Renal cortical epithelial cell (primary cell): ENCODE measurements at places on chromosomes 6 and 20. TPM values are rescaled to one million over a fixed set of nuclear protein-coding genes. Genes with fewer than 3 reads are reported as not detected.

DNA sequence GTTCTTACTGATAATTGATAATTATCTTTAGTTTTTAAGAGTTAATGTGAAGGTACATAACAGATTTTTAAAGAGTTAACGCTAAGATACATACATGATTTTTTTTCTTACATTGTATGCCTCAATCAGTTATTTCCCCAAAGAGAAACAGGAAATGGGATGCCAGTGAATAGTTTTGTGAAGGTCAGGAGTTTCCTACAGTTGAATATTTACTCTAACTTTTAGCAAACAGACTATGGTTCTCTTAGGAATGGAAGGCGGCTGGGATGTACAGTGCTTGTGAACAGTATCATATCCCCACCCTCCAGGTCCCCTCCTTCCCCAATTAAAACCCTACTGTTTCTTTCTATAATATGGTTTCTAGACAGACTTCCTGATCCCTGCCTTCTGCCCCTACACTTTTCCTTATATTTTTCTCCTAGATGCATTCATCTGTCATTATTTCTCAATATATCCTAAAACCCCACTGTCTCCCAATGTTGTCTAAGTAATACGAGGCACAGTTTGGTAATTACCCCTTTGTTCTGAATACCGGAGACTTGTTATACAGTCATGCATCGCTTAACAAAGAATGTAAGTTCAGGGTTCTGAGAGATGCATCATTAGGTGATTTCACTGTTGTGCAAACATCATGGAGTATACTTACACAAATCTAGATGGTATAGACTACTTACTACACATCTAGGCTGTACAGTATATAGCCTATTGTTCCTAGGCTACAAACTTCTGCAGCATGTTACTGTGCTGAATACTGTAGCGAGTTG is 29.2 kb downstream of the SLC35A1 start:
- DNase-seq, result peak; percentile 82

DNA sequence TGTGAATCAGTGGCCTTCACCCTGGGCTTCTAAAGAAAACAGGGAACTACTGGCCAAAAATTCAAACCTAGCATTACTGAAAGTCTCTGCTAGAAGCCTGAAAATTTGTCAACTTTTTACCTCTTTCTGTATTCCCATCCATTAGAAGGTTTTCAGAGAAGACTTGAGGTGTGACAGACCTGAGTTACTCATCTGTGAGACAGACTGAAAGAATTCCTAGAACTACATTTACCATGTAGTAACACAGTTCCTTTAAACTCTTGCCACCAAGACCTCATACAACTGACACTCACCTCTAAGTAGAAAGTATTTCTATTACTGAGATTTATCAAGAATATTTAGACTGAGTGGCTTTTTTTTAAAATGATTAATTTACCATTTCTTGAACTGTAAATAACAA is 4.5 kb downstream of the DPM1 start:
- DNase-seq, result no peak

- DNase-seq, result no peak
Measured at GRCh38 chr20:43458422-43458924, 777 bp downstream of the SRSF6 start.

GRCh38 chr20:47070176-47070575 is 175.5 kb downstream of the EYA2 start:
- no peak for DNase-seq

DNA sequence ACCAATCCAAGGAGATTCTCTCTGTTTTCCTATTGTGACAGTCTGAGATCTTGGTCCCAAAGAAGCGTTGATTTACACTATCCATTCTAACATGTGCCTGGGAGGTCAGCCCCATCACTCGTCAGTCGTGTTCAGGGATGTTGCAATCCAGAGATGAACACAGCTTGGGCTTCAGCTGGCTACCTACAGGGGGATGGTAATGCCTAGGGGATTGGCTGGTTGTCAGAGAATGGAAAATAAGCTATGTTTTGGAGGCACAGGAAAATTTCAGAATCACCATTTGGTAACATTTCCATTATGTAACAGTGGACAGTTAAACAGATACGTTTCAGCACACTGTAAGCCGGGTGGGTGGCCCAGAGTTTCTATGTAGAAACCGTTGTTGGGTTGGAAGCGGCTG is 147.1 kb upstream of the RALGAPA2 start:
- DNase-seq, result no peak

GRCh38 chr20:50219600-50219999 is 29.0 kb downstream of the CEBPB start:
- no peak for DNase-seq

DNA sequence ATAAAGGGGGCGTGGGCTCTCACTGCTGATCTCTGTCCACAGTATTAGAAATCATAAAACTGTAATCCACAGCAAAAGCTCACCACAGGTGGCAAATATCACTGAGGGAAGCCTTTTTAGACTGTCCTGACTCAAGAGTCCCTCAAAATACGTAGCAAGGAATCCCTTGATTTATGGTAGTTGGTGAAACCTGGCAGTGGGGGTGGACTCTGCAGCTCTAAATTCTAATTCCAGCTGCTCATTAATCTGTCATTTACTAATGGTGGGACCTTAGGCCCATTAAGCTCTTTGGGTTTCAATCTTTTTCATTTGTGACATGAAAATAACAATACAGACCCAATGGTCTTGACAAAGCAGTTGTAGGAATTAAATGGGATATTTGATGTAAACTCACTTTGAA is 32.3 kb downstream of the GMDS start:
- no peak for DNase-seq

DNA sequence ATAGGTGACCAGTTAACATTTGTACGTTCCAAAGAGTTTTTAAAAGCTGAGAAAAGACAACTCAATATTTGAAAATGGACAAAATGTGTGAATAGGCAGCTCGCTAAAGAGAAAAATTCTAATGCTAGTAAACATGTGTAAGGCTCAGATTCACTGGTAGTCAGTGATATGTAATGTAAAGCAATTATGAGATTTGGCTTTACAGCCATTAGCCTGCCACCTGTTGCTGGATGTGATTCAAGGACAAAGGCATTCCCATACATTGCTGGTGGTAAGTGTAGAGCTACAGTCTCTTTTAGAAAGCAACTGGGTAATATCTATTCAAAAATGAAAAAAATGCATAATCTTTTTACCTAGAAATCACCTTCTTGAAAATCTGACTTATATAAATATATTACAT is 114.3 kb downstream of the COL19A1 start:
- DNase-seq, result no peak

DNA sequence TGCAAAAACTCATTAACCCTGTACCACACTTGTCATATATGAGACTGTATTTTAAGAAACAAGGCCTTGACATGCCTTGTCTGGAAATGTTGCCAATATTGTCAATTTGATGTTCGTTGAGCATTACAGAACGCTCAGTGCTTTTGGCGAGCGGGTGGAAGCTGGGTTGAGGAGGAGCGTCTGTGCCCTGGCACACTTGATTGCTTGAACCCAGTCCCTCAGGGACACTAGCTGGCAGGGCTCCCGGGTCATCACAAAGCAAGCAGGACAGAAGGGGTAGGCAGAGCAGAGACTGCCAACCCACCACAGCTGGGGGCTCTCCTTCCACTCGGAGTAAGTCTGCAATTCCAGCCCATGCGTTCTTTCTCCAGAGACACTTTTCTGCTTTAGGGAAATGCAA is 286.3 kb downstream of the KHDC1L start:
- no peak for DNase-seq

DNA sequence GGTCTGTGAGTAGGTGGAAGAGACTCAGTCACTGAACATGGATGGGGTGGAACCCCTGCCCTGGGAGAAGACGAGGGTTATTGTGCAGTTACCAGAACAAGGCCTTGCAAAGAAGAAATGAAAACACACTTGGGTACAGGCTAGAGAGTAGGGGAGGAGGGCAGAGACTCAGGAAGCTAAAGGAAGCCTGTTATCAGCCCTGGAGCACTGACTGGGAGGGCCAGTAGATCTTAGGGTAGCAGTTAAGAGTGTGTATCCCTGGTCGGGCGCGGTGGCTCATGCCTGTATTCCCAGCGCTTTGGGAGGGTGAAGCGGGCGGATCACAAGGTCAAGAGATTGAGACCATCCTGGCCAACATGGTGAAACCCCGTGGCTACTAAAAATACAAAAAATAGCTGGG is 74.4 kb downstream of the SASH1 start:
- no peak for DNase-seq

DNA sequence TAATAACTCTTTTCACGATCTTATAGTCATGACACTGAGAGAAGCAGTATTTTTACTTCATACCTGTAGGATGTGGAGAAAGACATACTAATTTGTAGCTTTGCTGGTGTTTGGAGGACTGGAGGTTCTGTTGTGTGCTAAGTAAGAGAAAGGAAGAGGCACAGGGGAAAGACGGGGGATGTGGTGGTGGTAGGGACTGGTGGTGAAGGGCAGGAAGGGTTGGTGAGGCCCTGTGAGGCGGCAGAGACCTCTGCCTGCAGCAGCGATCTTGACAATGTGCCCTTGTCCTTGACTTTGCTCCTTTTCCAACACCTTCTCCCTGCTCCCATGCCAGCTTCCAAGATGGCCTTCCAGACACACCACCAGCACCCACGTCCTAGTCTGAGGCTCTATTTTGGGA is 32.6 kb upstream of the MPC1 start:
- no peak for DNase-seq

GRCh38 chr6:21519642-21520041 is 73.9 kb upstream of the SOX4 start:
- no peak for DNase-seq

GRCh38 chr6:119218548-119218947 is 131.0 kb downstream of the MAN1A1 start:
- no peak for DNase-seq

GRCh38 chr6:73523434-73524123 is 2.7 kb upstream of the EEF1A1 start:
- peak; percentile 55 for DNase-seq

DNA sequence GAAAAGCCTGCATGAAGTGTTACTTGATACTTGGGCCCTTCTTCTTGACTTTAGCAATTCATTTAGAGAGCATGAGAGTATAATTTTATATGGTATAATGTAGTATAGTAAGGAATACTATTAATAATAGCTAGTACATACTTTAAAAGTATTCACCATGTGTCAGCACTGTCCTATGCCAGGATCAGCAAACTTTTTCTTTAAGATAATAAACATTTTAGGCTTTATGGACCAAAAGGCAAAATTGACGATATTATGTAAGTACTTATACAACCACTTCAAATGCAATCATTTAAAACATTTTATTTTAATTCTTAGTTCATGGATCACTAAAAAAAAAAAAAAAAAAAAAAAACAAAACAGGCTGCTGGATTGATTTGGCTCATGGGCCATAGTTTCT is 163.9 kb downstream of the IBTK start:
- DNase-seq, result no peak

DNA sequence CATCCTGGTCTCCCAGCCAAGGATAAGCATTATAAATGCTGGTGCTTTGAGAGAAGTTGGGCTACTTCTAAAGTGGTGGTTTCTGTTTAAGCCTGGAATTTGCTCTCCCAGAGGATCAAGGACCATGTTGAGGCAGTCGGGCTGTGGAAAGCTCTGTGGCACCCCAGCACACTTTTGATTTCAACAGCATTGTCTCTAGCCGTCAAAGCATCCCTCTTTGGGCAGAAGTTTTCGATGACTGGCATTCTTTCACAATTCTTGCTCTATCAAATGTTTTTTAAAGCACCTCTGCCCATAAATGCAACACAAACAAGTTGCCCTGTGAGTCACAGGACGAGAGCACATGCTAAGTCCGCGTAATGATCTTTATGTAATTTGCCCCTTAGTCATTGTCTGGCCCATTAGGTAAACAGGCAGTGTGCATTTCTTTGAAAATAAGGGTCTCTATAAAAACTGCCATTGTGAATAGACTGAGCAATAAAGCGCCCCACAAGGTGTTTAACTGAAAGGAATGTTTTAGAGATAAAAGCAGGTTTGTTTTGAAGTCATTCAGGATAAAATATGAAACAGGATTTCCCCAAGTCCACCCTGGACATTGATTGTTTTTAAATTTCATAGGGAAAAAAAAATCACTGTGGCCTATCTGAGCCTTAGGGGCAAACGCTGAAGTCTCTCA is 44.7 kb upstream of the FOXQ1 start:
- peak; percentile 91 for DNase-seq

- peak; percentile 61 for DNase-seq
Measured at GRCh38 chr6:26327450-26328264, 37.3 kb upstream of the BTN3A2 start.

DNA sequence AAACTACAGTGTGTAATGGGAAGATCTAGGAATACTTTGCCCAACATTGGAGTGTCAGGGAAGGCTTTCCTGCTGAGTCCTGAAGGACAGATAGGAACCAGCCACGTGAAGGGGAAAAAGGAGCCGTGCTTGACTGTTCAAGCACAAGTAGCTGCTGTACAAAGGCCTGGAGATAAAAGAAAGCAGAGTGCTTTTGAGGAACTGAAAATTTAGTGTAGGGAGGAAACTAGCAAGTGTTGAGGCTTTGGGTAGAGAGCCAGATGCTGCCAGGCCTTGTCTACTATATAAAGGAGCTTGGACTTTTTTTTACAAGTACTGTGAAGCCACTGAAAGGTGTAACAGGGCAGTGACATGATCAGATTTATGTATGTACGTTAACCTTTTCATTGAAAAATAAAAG is 39.0 kb downstream of the DSE start:
- DNase-seq, result no peak

GRCh38 chr20:58223358-58223941 is 5.0 kb downstream of the ANKRD60 start:
- no peak for DNase-seq

DNA sequence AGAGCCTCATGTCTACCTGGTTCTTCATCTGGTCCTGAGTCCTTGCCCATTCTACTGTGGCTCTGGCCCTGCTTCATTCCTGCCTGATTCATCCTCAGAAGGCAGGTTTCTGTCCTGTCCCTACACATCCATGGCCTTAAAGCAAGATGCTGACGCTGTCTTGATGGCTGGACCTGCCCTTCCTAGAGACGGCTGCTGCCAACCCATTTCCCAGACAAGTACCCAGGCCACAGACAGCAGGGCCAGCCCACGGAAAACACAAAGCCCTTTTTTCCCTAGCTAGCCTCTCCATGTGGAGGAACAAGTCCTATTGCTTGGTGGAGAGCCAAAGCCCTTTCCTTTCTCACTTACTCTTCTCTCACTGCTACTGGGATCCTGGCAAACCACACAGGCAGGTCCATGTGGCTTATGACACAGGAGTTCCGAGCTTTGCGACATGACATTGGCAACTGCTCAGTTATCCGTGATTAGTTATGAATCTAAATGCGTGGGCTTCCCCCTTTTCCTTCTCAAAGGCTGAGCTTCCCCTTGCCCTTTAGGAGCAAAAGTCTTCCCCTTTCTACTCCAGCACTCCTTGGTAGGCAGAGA is 72.9 kb downstream of the SLC22A3 start:
- no peak for DNase-seq

GRCh38 chr6:47256361-47256760 is 53.3 kb downstream of the TNFRSF21 start:
- no peak for DNase-seq

The C6orf15 gene
- total RNA-seq, result 1.4 TPM in 1 of 2 replicates, not detected in the other

The DUSP15 gene
- total RNA-seq, result 0.15 TPM in 1 of 2 replicates, not detected in the other

The DDX43 gene
- 1.1 and 1.4 TPM in 2 replicates for total RNA-seq

The PPP1R16B gene
- total RNA-seq, result 0.15 and 0.17 TPM in 2 replicates

The CNKSR3 gene
- 14.9 and 39.6 TPM in 2 replicates for total RNA-seq

The TRAPPC3L gene
- not detected in 2 replicates for total RNA-seq

The PLEKHG1 gene
- 11.1 and 13.4 TPM in 2 replicates for total RNA-seq

The GSTA1 gene
- 0.15 TPM in 1 of 2 replicates, not detected in the other for total RNA-seq

The GABRR1 gene
- total RNA-seq, result not detected in 2 replicates

The SIRPD gene
- total RNA-seq, result not detected in 2 replicates

The SLC32A1 gene
- total RNA-seq, result not detected in 2 replicates
